ENCODE measurements at places on chromosomes 7 and 10.

- peak; percentile 7 for DNase-seq
These were observed at the start of gene ZC3HAV1L for GRCh38 chr7:139035586-139036353. Gene ZC3HAV1L, minus strand, starts transcription at chr7:139036042. Its CDS starts 25 bp downstream, at chr7:139036017.

GRCh38 chr10:48490946-48491345 is 113.9 kb downstream of the ARHGAP22 start:
- DNase-seq: no peak

DNA sequence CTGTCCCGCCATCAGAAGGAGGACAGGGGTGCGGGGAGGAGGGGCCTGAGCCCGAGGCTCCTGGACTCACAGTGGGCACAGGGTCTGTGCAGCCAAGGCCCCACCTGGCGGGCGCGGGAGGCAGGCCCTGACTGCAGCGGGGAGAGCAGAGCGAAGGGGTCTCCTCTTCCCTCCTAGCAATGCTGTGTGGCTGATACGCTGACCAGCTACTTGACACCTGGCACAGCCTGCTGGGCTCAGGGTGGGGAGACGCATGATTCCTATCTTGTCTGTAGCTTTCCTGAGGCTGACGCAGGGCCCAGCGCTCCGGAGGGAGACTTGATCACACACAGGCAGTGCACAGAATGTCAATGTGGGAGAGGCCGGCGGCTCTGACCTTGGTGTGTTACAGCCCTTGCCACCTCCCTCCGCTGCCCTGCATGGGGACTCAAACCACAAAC is 174.9 kb downstream of the ELFN1 start:
- no peak for DNase-seq

GRCh38 chr10:86341361-86341811 is 25.2 kb downstream of the GRID1 start:
- no peak for DNase-seq

DNA sequence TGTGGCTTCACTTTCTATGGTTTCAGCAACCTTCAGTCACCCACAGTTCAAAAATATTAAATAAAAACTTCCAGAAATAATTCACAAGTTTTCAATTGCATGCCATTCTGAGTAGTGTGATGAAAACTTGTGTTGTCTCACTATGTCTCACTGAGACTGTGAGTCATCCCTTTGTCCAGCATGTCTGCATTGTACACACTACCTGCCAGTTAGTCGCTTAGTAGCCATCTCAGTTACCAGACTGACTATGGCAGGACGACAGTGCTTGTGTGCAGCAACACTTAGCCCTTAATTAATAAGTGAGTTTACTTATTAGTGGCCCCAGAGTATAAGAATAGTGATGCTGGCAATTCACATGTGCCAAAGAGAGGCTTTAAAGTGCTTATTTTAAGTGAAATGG is 22.5 kb downstream of the CCDC186 start:
- peak; percentile 22 for DNase-seq

DNA sequence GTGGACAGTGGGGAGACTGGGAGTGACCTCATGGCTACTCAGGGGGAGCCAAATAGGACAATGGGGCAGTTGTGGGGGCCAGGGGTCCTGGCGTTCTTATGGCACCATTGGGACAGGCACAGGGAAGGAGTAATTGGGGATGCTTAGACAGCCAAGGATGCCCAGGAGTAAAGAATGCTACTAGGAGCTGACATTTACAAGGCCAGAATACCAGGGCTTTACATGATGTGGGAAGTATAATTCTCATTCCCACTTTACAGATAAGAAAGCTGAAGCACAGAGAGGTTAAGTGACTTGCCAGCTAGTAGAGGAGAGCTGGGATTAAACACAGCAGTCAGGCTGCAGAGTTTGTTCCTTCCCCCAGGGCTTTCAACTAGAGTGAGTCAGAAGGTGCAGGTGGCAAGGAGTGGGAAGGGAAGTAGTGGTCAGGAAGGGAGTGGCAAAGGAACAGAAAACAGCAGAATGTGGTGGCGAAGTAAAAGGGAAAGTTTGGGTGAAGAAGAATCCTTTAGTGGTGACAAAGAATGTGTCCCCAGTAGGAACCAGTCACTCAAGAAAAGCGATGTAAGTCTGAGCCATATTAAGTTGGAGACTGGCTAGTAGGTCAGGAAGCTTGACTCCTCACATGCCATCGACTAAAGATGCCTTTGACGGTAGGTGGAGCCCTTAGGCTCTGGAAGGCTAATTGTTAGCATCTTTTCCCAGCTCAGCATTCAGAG is 32.8 kb downstream of the CPVL start:
- DNase-seq: peak; percentile 33

- no peak for DNase-seq
These were observed 22.3 kb downstream of the KLHDC10 start for GRCh38 chr7:130092598-130092997.

DNA sequence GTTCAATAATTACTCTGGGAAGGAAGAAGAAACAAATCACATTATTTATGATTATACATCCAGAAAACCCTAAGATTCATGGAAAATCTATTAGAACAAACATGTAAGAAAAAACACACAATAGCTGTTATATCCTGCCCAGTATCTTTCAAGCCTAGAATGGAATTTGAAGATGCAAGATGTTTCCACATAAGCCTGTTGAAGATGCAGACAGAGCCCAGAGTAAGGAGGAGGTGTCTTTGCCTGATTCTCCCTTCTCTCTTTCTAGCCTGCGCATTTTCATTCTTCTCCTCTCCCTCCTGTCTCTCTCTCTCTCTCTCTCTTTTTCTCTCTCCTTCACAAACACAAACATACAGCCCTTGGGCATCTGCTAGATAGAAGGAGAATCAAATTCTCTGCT is 170.1 kb upstream of the INHBA start:
- no peak for DNase-seq

DNA sequence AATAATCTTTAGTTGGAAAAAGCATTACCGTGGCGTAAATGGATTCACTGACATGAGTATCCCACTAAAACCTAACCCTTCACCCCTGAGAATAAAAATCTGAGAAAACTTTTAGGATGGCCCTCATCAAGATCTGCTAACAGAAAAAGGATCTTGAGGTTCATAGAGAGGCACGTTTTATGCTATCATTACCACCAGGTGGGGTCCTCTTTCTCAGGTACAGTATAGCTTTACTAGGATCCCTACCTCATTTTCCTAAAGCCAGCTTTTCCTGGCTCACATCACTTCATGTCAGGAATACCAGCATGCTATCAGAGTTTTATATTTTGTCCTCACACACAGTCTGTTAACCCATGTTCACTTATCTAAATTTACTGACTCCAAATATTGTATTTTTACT is 173.7 kb downstream of the POM121L12 start:
- no peak for DNase-seq

- no peak for DNase-seq
These were observed 4.2 kb downstream of the TMEM270 start for GRCh38 chr7:73864981-73865711.

GRCh38 chr10:129730272-129730992 is 233.6 kb downstream of the EBF3 start:
- no peak for DNase-seq

- no peak for DNase-seq
These were observed 182.3 kb downstream of the PPP1R9A start for GRCh38 chr7:95089414-95090315.

DNA sequence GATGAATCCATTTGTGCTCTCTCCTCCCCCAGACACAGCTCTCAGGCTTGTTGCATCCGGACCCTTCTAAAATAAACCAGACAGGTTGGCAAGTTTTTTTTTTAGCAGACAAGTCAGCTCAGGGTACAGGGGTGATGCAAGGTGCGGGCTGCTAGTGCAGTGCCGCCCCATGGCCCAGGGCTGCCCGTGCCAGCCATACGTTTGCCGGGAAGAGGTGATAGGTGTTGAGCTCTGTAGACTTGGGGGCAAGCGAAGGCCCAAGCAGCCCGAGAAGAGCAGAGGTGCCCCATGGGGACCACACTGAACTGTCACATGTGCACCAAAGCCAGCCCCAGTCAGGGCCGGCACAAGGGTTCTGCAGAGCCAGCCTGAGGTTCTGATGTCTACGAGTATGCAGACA is 57.1 kb upstream of the PDSS1 start:
- DNase-seq: no peak

- DNase-seq: no peak
These were observed at the start of gene SPOCK2 for GRCh38 chr10:72087969-72088888. Gene SPOCK2, minus strand, starts transcription at chr10:72088551. Its CDS starts 223 bp downstream, at chr10:72088328.

GRCh38 chr7:109611656-109612055 is 1042.0 kb downstream of the DNAJB9 start:
- DNase-seq: no peak

DNA sequence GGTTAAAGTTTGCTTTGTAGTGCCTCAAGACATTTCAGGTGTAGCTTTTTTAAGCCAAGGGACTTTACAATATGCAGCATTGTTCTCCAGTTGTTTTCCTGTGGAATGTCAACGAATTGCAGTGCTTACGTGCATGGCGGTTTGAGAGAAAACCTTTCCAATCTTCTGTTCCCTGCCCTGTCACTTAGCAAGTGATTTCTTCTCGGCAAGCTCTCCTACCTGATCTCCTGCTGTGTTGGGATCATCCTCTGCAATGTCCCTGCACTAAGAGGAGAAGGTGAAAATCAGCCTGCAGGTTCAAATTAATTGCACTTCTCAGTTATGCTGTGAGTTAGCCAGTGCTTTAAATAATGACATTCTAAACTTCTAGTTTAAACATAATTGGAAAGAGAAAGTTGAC is 197.6 kb upstream of the FZD1 start:
- no peak for DNase-seq

DNA sequence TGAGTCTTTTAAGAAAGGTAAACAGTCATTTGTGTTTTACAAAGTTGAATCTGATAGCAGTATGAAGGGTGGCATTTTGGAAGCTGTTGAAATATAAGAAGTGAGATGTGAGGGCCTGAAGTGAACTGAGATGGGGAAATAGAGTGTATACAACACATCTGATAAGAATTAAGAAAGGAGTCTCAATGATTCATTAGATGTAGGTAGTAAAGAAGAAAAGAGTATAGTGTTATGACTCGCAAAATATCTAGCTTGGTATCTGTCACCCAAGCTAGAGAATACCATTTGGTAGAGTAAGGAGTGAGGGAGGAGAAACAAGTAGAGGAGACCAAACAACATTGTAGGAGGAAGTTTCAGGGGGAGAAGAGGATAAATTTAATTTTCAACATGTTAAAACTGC is 5.3 kb downstream of the PTPN12 start:
- no peak for DNase-seq

GRCh38 chr7:16619979-16620408 is 25.6 kb downstream of the ANKMY2 start:
- no peak for DNase-seq

- DNase-seq: no peak
These were observed at the start of gene SFTPA1 for GRCh38 chr10:79610601-79611191. Gene SFTPA1, plus strand, starts transcription at chr10:79610939. Its CDS starts 887 bp downstream, at chr10:79611826.

GRCh38 chr7:141312828-141313521 is 238.2 kb upstream of the AGK start:
- DNase-seq: no peak

GRCh38 chr7:100483722-100484672 is at the start of gene NYAP1:
Gene NYAP1, plus strand, starts transcription at chr7:100483927. Its CDS starts 1,385 bp downstream, at chr7:100485312.
- no peak for DNase-seq

- DNase-seq: no peak
These were observed 109.6 kb downstream of the MYL10 start for GRCh38 chr7:101519324-101520023.

DNA sequence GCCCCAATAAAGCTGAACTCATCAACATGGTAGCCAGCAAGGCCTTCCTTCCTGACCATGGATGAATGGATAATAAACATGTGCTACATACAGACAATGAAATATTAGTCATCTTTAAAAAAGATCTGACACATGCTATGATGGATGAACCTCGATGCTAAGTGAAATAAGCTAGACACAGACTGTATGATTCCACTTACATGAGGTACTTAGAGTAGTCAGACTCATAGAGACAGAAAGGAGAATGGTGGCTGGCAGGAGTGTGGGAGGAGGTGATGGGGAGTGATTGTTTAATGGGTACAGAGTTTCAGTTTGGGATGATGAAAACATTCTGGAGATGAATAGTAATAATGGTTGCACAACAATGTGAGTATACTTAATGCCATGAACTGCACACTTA is 114.1 kb upstream of the SORCS3 start:
- no peak for DNase-seq

DNA sequence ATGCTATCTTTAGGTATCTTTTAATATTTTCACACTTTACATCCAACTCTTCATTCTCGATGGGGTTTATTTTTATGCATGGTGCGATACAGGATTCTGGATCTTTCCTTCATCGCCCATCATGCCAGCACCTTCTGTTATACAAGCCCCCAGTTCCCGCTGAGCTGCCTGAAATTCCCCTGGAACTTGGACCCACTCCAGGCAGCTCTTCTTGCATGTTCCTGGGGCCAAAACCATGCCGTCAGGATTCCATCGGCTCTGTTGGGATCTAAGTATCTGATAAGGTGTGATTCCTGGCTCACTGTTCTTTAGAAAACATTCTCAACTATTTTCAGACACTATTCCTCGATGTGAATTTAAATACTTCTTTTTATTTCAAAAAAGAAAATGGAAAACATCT is 40.5 kb upstream of the PPP2R2D start:
- no peak for DNase-seq

DNA sequence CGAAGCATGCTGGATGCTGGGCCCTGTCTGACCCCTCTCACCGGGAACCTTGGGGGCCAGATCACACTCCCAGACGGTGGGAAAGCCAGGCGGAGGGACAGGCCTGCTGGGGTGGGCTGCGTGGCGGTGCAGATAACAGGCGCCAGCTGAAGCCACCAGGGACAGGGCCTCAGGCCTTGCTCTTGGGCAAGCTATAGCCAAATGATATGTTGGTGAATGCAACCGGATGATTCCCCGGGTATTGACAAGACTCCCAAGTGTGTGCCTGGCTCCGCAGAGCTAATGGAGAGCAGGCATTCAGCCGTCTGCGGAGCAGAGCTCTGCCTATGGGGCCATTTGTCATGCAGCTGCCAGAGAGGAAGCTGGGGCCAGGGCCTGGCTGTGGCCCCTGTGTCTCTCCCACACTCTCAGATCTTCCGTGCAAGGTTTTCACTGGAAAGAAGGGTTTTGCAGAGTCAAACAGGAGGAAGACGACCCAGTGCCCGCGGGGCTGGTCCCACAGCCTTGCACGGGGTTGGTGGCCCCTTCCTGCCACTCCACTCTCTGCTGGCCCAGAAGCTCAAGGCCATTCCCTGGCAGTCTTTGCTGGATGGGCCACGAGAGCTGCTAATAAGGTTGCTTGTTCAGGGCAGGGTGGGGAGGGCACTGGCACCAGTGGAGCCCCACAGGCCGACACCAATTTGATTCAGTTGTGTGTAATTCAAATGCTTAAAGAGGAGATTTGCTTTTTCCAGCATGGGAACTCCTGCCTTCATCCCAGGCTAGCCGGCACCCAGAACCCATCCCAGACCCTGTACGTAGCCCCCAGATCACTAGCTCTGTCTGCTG is 91.8 kb downstream of the PRKAG2 start:
- DNase-seq: no peak

DNA sequence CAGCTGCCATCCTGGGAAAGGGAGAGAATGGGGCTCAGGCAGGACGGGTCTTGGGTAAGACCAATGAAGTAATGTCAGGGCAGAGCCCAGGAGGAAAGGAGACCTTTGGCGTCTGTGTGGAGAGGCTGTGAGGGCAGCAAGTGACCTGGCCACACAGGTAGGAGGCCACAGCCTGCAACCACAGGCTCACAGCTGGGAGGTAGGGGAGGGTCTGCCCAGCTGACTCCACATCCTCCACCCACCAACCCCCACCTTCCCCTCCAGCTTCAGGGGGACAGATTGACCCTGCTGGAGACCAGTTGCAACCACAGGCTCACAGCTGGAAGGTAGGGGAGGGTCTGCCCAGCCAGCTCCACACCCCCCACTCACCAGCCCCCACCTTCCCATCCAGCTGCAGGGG is 262.2 kb upstream of the TCERG1L start:
- DNase-seq: no peak
